ENCODE measurements at places on chromosomes 13 and 19.

DNA sequence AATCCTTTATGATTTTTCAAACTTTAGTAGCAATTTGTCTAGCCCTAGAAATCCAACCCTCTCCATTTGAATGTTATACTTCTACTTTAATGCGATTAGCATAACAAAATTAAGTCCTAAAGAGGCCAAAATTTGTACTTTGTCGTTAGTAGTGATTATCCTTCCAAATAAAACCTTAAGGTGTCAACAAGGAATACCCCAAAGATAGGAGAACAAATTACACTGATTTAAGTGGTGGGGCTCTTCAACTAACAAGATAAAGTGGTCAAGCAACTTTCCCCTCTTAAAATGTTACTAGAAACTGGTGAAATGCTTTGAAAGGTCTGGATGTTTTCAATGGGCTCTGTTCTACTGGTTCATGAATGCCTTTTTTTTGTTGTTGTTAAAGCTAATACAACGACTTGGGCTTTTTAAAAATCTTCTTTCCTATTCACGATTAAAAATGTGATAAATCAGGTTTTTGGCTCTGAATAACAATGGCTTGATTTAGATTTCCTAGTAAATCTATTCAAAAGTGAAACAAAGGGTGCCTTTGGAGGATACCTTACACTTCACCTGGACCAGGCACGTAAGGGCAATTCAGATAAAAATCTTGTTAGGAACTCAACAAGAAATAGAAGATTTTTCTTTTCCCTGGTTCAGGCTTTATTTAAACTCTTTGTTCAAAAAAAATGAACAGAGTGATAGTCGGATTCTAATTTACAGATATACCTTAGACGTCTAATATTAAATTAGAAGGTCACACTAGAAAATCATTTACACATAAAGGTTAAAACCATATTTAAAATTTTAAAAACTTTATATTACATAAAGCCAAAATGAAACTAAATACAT is 3.1 kb downstream of the SOX21 start:
- DNase-seq, result no peak

DNA sequence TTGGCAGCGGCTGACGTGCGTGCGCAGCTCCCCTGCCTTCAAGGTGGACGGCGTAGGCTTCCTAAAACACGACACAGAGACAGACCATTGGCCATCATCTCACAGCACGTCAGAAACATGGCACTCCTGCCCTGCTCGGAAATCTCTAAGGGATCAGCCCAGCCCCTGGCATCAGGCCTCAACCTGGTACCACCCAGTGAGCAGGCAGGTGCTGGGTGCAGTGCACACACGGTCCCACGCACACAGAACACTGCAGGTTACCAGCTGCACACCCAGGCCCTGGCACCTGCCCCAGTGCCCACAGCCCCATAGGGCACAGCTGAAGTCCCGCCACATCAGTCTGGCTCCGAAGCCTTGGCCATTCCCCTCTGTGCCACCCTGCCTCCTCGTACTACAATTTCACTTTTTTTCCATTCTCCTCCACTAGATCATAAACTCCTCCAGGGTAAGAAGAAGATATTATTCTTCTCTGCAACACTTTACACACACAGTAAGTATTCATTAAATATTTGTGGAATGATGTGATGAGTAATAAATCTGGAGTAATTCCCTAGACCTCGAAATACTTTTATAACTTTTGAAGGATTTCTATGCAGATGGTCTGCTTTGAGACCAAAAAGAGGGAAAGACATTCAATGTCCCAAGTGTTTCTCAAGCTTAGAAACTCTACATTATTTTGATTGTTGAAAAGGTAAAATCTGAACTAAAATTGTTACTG is 156.4 kb downstream of the COL4A1 start:
- peak; percentile 52 for DNase-seq

- no peak for DNase-seq
These were observed 245.8 kb upstream of the NBEA start for GRCh38 chr13:34696296-34696695.

DNA sequence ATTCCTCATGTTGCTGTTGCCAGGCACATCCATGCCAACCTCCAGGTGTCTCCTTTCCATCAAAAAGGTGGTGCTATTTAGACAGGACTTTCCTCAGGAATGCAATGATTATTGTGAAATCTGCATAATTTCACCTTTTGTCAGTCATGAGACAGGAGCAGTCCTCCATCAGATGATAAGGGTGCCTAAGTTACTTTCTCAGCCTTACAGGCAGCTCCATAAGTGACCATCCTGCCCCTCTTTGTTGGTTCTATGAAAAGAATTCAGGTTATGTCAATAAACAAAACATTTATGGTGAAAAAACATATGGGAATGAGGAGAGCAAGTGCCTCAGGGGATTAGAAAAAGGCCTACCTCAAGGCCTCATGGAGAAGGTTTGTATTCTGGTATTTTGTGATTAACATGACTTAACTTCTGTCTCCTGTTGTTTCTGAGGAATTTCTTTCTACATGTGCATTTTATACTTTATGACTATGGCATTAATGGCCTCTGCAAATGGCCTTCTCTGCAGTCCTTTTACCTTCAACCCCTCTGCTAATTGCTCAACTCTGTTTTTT is 110.3 kb upstream of the DIAPH3 start:
- DNase-seq, result no peak

DNA sequence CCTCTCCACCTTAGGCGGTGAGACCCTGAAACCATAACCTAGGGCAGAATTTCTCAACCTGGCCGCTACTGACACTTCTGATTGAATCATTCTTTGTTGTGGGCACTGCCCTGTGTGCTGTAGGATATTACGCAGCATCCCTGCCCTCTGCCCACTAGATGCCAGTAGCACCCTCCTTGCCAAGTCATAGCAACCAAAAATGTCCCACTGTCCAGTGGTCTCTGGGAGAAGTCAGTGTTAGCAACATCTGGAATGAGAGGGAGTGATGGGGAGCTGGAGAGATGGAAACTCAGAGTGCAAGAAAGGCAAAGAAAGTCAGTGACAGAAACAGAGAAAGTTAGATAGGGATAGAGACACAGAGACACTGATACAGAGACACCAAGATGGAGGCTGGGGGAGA is 13.6 kb downstream of the KLK4 start:
- DNase-seq, result no peak

DNA sequence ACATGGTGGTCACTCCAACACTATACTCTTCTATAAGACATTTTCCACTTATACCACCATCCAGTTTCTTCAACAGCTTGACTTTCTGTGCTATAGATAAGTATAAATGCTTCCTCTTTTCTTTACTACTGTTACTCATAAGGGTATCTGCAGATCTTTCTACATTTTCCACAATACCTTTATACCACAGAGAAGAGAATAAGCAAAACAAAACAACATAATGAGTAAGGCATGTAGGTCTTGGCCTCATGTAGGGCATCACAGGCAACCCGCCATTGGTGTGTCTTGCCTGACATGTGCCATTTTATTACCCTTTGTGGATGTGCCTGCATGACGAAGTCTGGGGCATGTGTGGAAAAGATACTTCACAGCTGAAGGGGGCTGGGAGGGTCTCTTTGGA is 265.3 kb upstream of the STARD13 start:
- no peak for DNase-seq

DNA sequence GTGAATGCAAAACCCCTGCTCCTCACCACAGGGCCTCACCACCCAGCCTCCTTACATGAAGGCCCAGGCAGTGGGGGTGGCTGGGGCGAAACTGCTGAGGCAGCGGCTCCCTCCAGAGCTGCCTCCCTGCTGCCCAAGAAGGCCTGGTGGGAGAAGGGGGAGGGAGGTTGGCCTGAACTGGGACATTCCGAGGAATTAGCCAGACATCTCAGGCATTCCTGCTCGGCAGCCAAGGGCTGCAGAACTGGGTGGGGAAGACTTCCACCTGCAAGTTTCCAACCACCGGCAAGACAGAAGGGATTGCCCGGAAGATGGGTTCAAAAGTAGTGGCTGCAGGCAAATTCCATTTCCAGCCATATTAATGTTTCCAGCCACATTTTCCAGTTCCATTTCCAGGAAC is 2.3 kb upstream of the PSPN start:
- DNase-seq, result peak; percentile 76

- no peak for DNase-seq
These were observed 103.1 kb downstream of the RAP2A start for GRCh38 chr13:97537110-97537509.

DNA sequence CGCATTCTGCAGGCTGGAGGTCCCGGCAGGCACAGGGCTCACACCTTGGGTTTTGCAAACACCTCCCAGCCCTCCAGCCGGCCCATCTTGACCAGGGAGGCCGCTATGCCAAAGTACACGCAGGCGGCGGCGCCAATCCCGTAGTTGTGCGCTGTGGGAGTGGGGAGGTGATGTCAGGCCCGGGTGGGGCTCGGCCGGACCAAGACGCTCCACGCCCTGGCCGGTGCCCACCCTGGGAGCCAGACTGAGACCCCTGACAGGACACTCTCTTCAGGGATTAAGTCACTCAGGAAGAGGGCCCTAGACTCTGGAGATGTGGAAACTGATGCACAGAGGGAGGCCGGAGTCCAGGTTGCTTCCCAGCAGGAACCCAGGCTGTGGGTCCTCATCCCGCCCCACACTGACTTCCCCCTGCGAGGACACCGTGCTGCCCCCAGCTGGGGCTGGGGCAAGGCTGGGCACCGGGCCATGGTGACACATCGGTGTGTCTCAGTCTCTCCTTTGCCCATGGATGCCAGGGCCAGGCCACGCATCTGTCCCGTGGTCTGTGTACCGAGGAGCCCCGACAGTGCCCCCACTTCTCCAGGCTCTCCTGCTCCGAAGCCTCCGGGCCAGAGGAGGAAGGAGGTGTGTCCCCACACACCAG is 8.8 kb downstream of the NDUFA11 start:
- DNase-seq, result no peak

GRCh38 chr19:5948752-5949564 is 29.0 kb downstream of the RANBP3 start:
- DNase-seq, result no peak

GRCh38 chr19:4534836-4535658 is at the start of gene PLIN5:
Gene PLIN5 (minus strand): TSS chr19:4535224. CDS start chr19:4534074, 1,150 bp downstream.
- peak; percentile 78 for DNase-seq

DNA sequence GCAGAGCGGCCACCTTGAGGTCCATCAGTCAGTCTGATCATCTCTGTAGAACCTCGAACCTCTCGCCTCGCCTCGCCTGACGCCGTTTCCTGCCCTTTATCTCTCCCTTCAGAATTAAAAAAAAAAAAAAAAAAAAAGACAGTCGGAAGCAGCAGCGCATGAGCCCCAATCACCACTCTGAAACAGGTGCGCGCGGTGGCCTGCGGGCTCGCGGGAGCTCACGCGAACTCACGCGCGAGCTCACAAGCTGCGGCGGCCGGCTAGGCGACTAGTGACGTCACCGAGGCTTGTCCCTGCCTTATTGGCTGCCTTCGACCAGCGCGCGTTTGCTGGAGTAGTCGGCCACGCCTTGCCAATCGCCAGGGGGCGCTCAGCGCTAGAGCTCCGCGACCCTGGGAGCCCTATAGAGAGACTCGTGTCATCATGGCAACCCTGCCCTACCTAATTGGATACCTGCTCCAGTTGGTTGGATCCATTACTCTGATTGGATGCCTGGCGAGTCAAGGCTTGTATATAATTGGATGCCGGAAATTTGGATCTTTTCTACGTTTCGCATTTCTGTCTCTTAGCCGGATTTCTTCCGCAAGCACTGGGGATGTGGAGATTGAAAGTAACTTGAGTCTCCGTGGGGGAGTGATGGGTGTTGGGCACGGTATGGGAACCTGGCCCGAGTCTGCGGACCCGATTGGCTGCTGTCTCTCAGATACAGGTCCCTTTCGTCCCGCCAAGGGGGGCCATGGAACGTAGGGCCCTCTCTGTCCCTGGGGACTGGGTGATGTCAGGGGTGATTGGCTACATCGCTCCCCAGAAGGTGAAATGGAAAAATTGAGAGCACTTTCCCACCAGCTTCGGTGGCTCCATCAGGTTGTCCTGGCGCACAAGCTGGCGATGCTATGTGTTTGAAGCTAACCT is 31.6 kb downstream of the SYT3 start:
- DNase-seq, result peak; percentile 84

- DNase-seq, result peak; percentile 88
These were observed 1.8 kb upstream of the SPRY2 start for GRCh38 chr13:80342471-80343371.

DNA sequence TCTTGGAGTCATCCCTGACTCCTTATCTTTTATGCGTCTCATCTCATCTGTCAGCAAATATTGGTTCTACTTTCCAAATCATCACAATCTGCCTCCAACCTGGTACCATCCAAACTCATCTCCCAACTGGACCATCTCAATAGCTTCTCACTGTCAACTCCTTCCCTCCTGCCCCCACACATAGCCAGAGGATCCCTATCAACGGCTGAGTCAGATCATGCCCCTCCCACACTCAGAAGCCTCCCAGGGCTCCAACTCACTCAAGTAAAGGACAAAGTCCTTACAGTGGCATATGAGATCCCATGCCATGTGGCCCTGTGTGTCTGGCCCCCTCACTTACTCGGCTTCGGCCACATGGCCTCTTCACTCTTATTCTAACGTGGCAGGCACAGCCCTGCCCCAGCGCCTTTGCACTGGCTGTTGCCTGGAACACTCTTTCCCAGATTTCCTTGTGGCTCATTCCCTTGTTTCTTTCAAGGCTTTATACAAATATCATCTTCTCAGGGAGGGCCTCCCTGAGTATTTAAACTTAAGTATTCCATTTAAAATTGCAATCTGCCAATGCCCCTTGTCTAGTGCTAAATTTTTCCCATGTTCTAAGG is 4.3 kb downstream of the SPRED3 start:
- DNase-seq, result peak; percentile 76

DNA sequence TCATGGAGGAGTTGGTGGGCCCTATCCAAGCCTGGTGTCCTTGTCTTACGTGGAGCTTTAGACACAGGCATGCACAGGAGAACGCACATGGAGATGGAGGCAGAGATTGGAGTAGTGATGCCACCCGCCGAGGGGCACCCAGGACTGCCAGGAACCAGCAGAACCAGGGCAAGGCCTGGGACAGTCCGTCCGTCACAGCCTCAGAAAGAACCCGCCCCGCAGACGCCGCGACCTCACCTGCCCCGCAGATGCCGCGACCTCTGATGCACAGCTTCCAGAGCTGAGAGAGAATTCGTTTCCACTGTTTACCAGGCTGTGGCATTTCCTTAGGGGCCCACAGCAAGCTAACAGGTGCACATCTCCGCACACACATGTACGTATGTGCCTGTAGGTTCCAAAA is 15.3 kb downstream of the GRTP1 start:
- no peak for DNase-seq

DNA sequence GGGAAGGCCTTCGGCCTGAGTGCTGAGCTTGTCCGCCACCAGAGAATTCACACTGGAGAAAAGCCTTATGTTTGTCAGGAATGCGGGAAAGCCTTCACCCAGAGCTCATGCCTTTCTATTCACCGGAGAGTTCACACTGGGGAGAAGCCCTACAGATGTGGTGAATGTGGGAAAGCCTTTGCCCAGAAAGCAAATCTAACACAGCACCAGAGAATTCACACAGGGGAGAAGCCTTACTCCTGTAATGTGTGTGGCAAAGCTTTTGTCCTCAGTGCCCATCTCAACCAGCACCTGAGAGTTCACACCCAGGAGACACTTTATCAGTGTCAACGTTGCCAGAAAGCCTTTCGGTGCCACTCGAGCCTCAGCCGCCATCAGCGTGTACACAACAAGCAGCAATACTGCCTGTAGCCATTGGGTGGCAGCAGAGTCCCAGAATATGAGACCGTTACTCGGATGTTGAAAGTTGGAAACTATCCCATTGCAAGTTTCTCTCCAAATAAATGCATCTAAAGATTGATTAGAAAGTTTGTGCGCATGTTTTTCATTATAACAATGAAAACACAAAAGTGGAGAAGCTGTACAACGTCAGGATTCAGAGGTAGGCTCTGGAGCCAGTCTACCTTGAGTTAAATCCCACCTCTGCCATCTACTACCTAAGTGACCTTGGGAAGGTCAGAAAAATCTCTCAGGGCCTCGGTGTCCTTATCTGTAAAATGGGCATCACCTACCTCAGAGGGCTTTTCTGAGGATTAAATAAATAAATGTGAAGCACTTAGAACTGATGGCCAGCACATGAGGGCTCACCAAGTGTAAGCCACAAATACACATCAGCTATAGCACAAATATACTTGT is 21.1 kb downstream of the ZNF473 start:
- peak; percentile 49 for DNase-seq

Data from AG20443 (cell line).